ENCODE measurements at places on chromosomes 12 and 14.

- no peaks in the 10 kb centered on the region for H3K4me1 ChIP-seq
- no peaks in the 10 kb centered on the region for H3K36me3 ChIP-seq
- H3K27ac ChIP-seq, result no peak overlapping the region
These were observed 5.3 kb downstream of the NAV3 start for GRCh38 chr12:77835969-77836368.

GRCh38 chr12:104498211-104498801 lies 41.6 kb downstream of the CHST11 start:
- no peaks in the 10 kb centered on the region for H3K4me1 ChIP-seq
- H3K27me3 ChIP-seq, result no peaks in the 10 kb centered on the region
- H3K27ac ChIP-seq, result no peak overlapping the region

- no peaks in the 10 kb centered on the region for H3K27me3 ChIP-seq
- no peak overlapping the region for H3K27ac ChIP-seq
- H3K4me3 ChIP-seq, result no peak overlapping the region
- H3K4me1 ChIP-seq, result no peaks in the 10 kb centered on the region
- DNase-seq, result no peak
- H3K36me3 ChIP-seq, result no peaks in the 10 kb centered on the region
These were observed 60.9 kb downstream of the ELK3 start for GRCh38 chr12:96255077-96255476.

- no peaks in the 10 kb centered on the region for H3K36me3 ChIP-seq
- peak overlapping the region; percentile 73 for H3K4me3 ChIP-seq
- H3K27ac ChIP-seq, result peak overlapping the region; percentile 77
These were observed 502 bp downstream of the MPHOSPH9 start for GRCh38 chr12:123232472-123232806.

DNA sequence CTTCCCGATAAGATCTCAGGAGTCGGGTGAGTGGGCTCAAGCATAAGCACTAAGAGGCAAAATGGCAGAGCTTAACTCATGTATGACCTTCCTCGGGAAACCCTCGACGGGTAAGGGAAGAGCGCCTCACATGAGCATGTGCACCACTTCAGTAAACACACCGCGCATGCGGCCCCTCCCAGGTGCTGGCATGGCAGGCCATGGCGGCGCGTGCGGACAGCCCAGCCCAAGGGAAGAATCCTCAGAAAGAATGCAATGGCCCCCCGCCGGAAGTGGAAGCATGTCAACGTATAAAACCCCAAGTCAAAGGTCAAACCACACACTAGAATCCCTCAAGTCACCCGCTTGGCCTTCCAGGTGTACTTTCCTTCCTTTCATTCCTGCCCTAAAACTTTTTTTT lies 6.6 kb upstream of the TNFAIP2 start:
- H3K4me3 ChIP-seq, result no peak overlapping the region
- peaks cover 24% of the 10 kb centered on the region for H3K4me1 ChIP-seq
- no peaks in the 10 kb centered on the region for H3K36me3 ChIP-seq

DNA sequence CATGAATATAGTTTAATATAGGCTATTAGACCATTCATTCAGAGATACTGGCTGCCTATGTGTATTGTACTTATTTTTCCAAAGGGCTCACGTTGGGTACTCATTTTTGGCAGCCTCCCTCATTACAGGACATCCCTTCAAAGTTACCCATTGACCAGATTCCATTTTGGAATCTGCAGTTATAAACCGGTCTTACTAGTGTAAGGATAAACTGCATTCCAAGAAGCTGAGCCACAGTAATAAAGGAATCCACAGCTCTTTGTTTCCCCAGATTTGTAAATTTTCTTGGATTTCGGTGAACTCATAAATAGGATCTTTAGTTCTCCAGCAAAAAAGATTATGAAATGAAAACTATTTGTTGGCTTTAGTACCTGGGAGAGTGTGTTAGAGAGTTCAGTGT lies 18.9 kb upstream of the CFL2 start:
- H3K27me3 ChIP-seq, result no peaks in the 10 kb centered on the region
- DNase-seq, result peak; percentile 38
- peaks cover 18% of the 10 kb centered on the region for H3K4me1 ChIP-seq
- H3K27ac ChIP-seq, result peak overlapping the region; percentile 32
- peak overlapping the region; percentile 12 for H3K4me3 ChIP-seq

DNA sequence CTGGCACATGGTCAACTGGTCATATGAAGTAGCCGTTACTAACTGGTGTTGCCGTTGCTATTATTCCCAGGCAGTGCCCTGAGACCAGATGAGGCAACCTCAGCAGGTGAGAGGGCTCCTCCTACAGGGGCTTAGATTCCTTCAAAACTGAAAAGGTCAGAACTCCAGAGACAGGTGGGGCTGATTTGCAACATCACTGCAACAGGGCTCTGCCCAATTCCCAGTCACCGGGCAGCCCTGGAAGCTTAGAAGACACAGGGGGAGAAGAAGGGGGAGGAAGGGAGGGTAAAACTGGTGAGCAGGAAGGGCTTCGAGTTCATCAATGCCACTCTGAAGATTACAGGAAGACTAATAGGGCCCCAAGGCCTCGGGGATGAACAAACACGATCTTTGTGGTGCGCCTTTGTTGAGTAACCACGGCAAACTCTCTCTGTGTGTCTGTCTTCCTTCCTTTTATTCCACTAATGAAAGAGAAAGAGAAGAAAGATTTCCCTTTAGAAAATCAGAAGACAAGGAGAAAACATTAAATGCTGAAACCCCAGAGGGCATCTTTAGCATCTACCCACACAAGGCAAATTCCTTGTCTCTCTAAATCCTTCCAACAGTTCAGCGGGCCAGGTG lies 749.1 kb upstream of the TBX3 start:
- no peak overlapping the region for H3K4me3 ChIP-seq
- H3K36me3 ChIP-seq, result no peaks in the 10 kb centered on the region
- no peak for DNase-seq
- H3K27me3 ChIP-seq, result no peaks in the 10 kb centered on the region
- no peaks in the 10 kb centered on the region for H3K4me1 ChIP-seq

GRCh38 chr14:34858765-34859164 lies 16.4 kb downstream of the BAZ1A start:
- peaks cover 2% of the 10 kb centered on the region for H3K36me3 ChIP-seq
- H3K4me1 ChIP-seq, result no peaks in the 10 kb centered on the region
- no peaks in the 10 kb centered on the region for H3K27me3 ChIP-seq
- no peak overlapping the region for H3K27ac ChIP-seq
- H3K4me3 ChIP-seq, result no peak overlapping the region
- DNase-seq, result no peak

- no peak overlapping the region for H3K4me3 ChIP-seq
- H3K4me1 ChIP-seq, result no peaks in the 10 kb centered on the region
- H3K27ac ChIP-seq, result no peak overlapping the region
These were observed 544.1 kb downstream of the KCNH5 start for GRCh38 chr14:62501021-62501750.
